Tibial nerve (tissue), 4 donors: ENCODE measurements at places on chromosomes 5 and 9.
A peak's percentile ranks its signal among the peaks of the same experiment; 100 is the strongest.

DNA sequence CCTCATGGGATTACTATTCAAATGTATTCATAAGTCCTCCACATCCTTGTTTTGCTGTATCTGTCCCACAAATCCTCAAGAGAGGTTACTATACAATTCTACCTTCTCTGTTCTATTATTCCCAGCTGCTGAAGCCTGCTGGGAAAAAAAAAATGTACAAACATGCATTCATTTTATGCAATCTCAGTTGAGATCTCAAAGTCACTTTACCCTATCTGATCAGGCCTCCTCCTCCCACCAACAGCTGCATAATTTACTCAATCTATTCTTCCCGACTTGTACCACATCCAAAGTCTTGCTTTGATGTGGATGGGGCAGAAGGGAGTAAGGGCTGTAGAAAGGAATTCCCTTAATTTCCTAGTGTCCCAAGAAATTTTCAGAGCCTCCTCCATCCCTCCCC is 28.6 kb downstream of the PSIP1 start:
- no peak for DNase-seq

DNA sequence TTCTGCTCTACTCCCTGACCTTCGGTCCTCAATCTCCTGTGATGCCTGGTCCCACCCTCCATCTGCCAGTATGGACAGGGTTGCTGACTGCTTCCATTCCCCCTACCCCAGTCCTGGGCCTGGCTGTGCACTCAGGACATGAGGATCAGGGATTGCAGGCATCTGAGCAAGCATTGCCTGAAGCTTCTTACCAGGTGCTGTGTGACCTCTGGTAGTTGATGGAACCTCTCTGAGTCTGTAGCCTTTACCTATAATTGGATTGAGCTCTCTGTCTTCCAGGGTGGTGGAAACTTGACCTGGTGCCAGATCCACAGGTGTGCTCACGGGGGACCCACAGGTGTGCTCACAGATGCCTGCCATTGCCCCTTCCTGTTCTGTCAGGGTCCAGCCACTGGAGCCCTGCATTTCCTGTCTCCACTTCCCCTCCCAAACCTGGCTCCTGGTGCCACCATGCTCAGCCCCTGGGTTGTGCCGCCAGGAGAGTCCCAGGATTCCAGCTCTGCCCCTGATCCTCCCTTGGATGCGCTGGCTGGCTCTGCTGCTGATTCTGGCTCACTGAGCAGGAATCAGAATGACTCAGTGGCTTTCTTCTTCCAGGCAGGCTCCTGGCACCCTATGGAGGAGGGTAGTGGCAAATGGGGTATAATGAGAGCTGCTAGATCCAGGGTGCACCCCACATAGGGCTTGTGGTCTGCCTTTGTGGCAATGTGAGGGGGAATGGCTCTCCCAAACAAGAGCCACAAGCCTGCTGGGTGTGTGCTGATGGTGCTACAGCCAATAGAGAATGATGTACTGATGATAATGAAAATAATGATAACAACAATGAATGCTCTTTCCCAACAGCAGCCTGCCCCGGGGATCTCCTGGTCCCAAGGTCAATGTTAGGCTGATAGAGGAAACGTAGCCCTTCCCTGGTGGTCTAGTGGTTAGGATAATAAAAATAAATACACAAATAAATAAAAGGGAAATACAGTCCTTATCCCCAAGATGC is 35.2 kb upstream of the PSD2 start:
- no peak for DNase-seq

- no peak for DNase-seq
Observed at GRCh38 chr5:6752236-6752635, 39.0 kb downstream of the TENT4A start.

DNA sequence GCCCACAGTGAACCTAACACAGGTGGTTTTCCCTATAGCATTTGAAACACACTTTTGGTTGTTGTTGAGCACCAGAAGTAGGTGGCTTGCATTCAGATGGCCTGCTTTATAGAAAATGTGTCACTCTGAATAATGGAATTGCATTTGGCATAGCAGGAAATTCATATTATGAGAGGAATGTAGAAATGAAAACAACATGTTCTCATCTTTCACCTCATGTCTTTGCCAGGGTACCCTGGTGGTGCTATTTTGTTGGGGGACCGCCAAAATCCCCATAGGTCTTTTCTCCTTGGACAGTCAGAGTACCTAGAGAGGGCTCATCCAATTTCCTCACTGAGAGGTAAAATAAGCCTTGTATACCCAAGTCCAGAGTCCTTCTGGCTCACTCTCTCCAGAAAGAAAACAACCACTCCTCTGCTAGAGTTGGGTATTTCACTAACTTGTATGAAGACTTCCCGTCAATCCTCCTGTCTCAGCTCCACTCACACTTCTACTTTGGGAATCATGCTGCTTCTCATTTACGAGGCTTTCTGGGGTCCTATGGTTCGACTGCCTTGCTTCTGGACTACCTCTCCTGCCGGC is 67.4 kb downstream of the MRPS27 start:
- DNase-seq: no peak

DNA sequence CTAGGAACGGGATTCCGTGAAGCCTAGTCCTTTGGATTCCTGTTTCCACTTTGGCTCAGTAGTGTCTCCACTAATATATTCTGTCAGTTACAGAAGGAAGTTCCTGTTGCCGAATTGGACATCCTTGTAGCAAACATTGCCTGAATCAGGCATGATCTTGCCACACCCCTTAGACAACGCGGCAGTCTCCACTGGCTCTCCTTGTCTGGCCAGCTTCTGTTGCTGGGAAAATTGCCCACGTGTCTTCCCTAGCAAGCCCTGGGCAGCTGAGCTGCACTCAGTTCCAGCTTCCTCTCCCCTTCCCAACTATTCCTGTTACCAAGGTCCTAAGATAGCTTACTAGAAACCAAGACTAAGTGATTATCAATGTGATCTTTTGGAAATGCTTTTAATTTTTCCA is 316.6 kb upstream of the RIOK2 start:
- DNase-seq: no peak

- no peak for DNase-seq
Observed at GRCh38 chr9:98021306-98022040, 35.1 kb upstream of the NANS start.

DNA sequence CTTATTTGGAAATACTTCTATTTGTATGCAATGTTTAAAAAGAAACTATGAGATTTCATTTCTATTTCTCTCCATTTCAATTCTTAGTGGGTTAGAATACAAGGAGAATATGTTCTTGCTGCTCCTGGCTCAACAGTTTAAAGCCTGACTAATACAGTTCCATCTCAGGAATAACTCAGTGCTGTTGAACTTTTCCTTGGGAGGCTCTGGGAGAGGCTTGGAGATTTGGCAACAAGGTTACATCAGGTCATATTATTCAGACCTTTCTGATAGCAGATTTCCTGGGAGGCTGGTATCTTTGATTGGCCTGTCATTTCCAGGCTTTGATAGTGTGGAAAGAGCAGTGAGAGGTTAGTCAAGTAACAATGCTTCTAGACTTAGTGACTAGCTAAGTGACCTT is 481.7 kb upstream of the KLF4 start:
- DNase-seq: no peak

DNA sequence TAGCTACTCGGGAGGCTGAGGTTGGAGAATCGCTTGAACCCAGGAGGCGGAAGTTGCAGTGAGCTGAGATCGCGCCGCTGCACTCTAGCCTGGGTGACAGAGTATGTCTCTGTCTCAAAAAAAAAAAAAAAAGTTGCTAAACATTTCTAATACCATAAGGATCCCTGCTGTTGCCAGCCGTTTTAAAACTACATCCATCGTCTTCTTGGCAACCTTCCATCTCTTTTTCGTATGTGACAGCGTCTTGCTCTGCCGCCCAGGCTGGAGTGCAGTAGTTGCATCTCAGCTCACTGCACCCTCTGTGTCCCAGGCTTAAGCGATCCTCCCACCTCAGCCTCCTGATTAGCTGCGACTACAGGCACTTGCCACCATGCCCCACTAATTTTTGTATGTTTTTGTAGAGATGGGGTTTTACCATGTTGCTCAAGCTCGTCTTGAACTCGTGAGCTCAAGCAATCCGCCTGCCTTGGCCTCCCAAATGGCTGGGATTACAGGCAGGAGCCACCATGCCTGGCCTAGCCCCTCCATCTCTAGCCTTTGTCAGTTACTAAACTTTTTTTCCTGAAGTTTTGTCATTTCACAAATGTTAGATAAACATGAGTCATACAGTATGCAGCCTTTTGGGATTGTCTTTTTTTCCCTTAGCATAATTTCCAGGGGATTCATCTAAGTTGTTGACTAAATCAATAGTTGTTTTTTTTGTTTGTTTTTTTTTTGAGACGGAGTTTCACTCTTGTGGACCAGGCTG is 13.5 kb downstream of the NSD1 start:
- no peak for DNase-seq

GRCh38 chr5:133952729-133953567 is 15.5 kb downstream of the C5orf15 start:
- peak; percentile 41 for DNase-seq

DNA sequence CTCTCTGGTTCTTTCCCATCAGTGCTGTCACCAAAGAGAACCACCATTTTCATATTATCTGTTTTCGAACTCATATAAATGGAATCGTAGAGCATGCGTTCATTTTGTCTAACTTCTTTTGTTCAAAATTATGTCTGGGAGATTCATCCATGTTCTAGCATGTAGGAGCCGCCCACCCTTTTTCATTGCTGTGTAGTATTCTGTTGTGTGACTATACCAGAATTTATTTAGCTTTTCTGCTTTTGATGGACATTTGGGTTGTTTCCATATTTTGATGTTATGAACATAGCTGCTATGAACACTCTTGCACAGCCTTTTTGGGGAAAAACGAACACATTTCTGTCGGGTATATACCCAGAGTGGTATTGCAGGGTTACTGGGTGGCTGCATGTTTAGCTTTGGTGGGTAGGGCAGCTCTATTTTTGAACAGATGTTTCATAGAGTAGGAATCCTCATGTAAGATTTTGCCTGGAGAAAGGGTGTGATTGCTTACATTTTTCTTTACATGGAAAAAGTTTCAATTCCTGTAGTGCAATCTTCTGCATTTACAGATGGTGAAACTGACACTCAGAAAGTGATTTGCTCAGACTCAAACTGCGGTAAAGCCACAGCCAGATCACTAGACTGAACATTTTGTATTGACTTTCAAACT is 100.2 kb upstream of the IL12B start:
- no peak for DNase-seq

- no peak for DNase-seq
Observed at GRCh38 chr5:59099270-59099994, 516.6 kb downstream of the RAB3C start.

DNA sequence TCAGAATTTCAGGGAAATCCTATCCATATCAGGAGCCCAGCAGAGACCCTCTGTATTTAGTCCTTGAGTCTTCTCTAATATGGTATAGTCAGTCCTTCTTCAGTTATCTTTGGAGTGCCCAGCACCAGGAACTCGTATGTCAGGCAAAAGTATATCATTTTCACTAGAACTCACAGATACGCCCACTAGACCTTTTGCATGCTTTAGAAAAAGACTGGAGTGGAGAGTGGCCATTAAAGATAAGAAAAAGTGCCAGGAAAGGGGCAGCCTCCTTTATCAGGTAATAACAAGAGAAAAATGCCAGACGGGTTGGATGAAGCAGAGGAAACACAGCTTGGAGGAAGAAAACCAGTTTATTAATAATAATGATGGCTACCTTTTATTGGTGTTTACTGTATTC is 63.5 kb downstream of the GPR21 start:
- DNase-seq: no peak

- no peak for DNase-seq
Observed at GRCh38 chr5:59698207-59699178, 195.0 kb downstream of the PDE4D start.

DNA sequence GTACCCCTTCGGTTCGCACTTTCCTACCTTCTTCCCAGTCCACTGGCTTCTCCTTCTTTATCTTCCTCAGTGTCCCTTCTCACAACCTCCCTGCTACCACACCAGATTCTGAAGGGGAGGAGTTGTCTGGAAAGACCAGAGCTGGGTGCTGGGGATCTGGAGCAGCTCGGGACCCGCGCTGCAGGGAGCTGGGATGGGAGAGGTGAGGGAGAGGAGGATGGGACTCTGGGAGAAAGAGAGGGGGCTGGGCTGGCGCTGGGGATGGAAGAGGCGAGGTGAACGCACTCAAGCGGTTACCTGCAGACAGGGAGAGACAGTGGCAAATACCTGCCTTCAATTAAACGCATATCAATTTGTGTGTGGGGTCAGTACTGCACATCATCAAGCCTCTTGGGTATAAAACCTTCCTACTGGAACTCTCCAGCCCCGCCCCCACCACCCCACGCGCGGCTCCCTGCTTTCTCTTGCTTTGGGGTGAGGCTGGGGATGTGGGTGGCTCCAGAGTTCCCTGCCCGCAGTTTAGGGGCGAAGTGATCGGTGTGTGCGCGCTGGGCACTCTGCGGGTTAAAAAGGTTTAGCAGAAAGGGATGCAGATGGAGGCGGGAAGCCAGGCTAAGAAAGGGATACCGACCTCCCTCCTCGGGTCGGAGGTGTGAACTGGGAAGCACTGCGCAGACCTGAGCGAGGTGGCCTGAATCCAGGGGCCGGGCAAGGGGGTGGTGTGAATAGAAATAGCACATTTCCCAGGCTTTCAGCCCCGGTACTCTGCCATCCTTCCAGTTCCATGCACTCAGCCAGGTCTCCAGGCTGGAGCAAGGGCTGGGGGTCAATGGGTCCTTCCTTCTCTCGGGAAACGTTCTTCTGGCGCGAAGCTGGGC is 977 bp upstream of the PAM start:
- no peak for DNase-seq

DNA sequence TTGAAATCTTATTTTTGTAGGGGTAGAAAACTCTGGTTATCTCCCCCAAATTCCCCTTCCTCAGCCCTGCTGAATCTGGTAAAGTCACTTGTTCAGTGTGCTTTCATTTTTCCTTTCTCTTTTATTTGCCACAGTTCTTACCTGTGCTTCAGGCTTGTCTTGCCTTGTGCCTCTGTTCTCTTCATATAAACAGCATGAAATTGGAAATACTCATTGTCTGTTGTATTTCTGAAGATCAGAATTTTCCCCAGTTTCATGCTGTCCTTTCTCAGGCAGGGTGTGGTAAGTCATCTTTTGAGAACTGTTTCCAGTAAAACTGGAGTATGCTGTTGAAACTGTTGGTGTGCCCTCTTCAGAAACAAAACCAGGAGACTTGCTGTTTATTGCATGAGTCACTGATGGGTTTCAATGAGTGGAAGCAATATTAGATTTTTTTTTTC is 7.0 kb downstream of the PAM start:
- no peak for DNase-seq

DNA sequence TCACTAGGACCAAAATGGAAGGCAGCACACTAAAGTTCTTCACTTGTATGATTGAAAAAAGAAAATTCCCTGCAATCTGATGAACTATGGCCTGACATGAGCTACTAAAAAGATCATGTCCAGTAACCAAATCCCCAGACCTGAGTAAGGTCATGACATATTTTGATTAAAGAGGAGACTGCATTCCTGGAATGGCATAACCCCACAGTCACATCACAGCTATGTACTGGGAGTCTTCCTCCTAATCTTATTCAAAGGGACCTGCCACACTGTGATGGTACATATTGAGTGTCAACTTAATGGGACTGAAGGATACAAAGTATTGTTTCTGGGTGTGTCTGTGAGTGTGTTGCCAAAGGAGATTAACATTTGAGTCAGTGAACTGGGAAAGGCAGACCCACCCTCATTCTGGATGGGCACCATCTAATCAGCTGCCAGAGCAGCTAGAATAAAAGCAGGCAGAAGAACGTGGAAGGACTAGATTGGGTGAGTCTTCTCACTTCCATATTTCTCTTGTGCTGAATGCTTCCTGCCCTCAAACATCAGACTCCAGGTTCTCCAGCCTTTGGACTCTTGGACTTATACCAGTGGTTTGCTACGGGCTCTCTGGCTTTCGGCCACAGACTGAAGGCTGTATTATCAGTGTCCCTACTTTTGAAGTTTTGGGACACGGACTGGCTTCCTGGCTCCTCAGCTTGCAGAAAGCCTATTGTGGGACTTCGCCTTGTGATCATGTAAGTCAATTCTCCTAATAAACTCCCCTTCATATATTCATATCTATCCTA is 345.0 kb downstream of the TMEM38B start:
- no peak for DNase-seq
